Cardiac septum (tissue), 1 donor: ENCODE measurements at places on chromosomes 4 and X. TPM values are rescaled to one million over a fixed set of nuclear protein-coding genes. Genes with fewer than 3 reads are reported as not detected.

PNCK gene
- 7.6 TPM for total RNA-seq

FGF2 gene
- 9.8 TPM for total RNA-seq

DNA sequence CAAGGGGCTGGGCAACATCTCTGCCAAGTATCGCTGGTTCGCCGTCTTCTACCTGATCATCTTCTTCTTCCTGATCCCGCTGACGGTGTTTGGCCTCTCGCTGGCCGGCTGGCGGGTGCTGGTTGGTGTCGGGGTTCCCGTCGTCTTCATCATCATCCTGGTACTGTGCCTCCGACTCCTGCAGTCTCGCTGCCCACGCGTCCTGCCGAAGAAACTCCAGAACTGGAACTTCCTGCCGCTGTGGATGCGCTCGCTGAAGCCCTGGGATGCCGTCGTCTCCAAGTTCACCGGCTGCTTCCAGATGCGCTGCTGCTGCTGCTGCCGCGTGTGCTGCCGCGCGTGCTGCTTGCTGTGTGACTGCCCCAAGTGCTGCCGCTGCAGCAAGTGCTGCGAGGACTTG, 20.6 kb downstream of the SLC34A2 start:
- DNase-seq = no peak

DNA sequence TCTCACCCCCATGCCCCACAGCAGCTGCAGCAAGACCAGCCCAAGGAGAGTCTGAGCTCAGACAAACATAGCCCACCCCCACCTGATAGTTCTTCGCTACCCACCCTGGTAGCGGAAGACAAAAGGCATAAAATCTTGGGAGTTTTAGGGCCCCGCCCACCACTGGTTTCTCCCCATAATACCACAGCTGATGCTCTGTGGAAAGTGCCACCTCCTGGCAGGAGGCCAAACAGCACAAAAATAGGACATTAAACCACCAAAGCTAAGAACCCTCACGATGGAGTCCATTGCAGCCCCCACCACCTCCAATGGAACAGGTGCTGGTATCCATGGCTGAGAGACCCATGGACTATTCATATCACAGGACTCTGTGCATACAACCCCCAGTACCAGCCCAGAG, 226.7 kb downstream of the SNCA start:
- DNase-seq = no peak

DNA sequence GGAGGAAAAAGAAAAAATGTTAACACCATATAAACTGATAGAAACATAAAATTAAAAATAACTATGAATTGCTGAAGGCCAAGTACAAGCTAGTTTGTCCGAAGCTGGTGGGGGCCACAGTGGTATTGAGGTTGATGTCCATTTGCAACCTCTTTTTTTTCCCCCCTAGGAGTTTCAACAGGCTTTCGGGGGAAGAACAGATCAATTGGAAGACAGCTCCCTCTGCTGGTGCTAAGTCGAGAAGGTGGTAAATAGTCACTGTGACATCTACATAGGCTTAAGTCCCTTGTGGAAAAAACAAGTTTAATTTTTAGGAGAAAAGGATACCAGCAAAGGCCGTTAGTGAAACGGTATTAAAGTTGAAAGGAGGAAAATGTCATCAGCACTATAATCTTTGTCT, 115.7 kb upstream of the ZXDA start:
- DNase-seq = no peak

- DNase-seq = no peak
Observed at GRCh38 chr4:183284965-183285364, 35.1 kb downstream of the CLDN22 start.

DNA sequence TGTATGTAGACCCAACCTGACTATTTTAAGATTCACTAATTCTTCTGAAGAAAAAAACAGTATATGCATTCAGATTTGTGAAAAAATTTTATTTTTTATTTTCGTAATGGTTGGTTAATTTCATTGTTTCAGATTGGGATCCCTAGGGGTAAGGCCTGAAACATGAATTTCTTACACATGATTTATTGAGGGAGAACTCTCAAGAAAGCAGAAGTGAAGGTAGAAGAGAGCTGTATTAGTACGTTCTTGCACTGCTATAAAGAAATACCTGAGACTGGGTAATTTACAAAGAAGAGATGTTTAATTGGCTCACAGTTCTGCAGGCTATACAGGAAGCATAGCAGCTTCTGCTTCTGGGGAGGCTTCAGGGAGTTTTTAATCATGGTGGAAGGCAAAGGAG, 611.9 kb upstream of the TECRL start:
- no peak for DNase-seq

- no peak for DNase-seq
Observed at GRCh38 chr4:82496349-82496748, 65.4 kb downstream of the TMEM150C start.

DNA sequence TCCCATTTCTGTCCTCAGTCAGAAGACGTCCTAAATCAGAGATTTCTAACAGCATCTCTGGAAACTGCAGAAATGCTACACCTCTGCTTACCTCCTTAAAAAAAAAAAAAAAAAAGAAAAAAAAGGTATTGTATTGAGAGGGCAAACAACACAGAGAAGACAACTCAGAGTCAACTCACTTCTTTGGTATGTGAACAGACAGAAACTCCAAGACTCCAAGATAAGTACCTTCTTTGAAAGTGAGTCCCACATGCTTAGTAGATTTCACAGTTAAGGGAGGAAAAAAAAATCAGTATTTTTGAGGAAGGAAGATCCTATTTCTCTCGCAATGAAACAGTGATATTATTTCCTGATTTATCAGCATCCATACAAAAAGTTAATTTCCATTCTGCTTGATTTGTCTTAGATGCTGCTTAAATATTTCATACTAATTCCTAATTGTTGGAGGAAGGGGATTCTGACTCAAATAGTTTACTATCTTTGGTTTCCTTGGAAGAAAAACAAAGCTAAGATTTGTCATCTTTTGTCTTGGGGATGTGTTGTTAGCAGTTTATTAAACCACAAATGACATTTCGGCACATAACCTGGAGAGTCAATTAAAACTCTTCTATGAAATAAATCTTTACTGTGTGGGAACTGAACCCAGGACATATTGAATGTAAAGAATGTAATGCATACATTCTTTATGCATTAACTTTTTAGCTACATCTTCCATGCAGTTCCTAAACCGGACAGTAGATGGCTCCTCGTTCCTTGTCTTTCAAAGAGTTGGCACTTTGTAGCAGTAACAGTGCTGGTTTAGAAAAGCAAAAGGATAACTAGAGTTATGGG, 4.7 kb downstream of the RASGEF1B start:
- no peak for DNase-seq
